OCI-LY7 (cell line): ENCODE measurements at places on chromosomes 7 and 10. TPM values are rescaled to one million over a fixed set of nuclear protein-coding genes. Genes with fewer than 3 reads are reported as not detected.

GRID2IP gene
- 0.32 and 0.41 TPM in 2 replicates for total RNA-seq

TMEM140 gene
- 1.6 and 1.7 TPM in 2 replicates for total RNA-seq

CTTNBP2 gene
- total RNA-seq, result not detected in 2 replicates

PCGF6 gene
- total RNA-seq, result 12.3 and 12.6 TPM in 2 replicates

NEUROG3 gene
- total RNA-seq, result not detected in 2 replicates

PILRB gene
- total RNA-seq, result 95.0 and 106 TPM in 2 replicates

- DNase-seq, result no peak
Measured at GRCh38 chr10:104393387-104393786, 39.8 kb downstream of the CFAP58 start.

- DNase-seq, result no peak
Measured at GRCh38 chr7:142528608-142529408, 220.5 kb upstream of the PRSS1 start.

DNA sequence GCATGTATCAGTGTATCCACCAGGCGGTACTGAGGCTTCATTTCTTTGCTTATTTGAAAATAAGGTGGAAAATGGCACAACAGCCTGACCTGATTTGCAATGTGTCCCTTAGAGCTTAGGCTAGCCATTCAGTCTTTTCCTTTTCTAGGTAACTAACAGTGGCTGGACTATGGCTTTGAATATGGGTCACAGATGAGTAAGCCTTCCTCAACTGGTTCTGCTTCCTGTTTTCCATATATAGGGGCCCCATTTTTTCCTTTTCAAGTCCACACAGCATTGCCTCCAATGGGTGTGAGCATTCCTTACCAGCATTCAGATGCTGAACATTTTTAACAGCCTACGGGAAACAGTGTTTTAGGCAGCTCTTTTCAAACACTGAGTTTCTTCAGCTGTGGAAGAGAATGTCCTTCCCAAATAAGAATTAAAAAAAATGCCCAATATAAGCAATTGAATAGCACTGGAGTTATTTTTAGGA is 3.9 kb upstream of the ITGB1 start:
- peak; percentile 58 for DNase-seq

- peak; percentile 77 for DNase-seq
Measured at GRCh38 chr10:96017191-96017687, 26.1 kb upstream of the CCNJ start.

DNA sequence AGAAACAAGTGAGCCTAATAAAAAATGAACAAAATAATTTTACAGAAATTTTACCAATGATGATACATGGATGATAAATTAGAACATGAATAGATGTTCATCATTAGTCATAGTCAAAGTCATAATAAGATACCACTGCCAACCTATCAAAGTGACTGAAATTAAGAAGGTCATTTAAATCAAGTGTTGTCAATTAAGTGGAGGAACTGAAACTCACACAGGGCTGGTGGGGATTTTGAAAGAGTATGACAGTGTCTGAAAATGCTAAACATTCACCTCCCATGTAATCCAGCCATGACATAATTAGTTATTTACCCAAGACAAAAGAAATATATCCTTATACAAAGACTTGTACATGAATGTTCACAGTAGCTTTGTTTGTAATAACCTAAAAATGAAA is 57.1 kb upstream of the DYNC1I1 start:
- DNase-seq, result no peak

DNA sequence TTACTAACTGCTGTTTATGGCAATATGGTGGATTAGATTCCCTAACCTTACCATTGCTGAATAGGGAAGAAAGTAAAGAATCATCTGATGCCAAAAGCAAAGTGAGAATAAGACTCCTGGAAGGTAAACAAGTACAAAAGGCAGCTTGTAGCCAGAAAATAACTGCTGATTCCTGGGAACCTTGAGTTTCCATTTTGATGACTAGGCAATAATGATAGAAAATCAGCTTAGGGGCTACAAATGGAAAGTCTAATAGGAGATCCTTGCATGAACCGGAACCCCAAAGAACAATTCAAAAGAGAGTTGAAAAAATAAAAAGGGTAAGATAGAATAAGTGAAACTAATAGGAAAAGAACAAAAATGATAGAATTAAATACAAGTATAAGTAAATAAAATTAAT is 316.4 kb downstream of the PHTF2 start:
- DNase-seq, result no peak

DNA sequence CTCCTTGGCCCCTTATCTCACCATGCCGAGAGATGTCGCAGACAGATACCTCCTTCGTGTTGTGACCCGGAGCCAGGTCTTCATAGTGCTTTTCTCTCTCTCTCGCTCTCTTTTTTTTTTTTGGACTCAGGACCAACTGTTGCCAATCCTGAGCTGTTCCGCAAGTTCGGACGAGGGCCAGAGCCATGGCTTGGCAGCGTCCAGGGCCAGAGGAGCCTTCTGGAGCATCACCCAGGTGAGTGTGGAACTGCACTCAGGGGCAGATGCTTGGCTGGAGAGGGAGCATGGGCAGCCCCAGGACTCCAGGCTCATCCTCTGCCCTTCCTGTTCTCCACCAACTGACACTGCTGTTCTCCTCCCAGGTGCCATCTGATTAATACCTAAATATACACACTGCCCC is 7.8 kb downstream of the ZNF862 start:
- DNase-seq, result no peak

- DNase-seq, result no peak
Measured at GRCh38 chr10:3357737-3358136, 185.2 kb upstream of the PITRM1 start.

- no peak for DNase-seq
Measured at GRCh38 chr10:121099592-121099991, 248.4 kb downstream of the WDR11 start.

- DNase-seq, result no peak
Measured at GRCh38 chr7:92623544-92623943, 33.4 kb upstream of the FAM133B start.

- DNase-seq, result no peak
Measured at GRCh38 chr7:70585071-70585470, 546.9 kb upstream of the GALNT17 start.

GRCh38 chr7:8131694-8132605 is 130.0 kb downstream of the ICA1 start:
- no peak for DNase-seq
